ENCODE measurements at places on chromosomes 3 and 15.
A peak's percentile ranks its signal among the peaks of the same experiment; 100 is the strongest.

DNA sequence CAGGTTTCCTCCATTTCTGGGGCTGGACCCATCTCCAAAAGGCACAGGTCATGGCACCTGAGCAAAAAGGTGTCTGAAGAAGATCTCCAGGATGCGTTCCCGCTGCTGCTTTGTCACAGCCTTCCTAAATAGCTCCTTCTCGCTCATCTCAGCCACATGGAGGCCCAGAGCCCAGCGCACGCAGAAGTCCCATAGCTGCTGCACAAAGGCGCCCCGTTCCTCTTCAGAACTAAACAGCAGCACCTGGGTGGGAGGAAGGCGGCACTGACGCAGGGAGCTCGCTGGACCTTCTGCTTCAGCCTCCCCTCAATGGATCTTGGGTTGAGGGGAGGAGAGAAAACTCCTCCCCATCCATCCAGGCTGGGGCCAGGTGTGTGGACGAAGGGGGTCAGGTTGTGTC is 8.4 kb downstream of the DUOX2 start:
- no peak for DNase-seq

- no peak for DNase-seq
Observed at GRCh38 chr3:9173445-9173844, 76.0 kb downstream of the SRGAP3 start.

- no peak for DNase-seq
Observed at GRCh38 chr3:129608087-129608935, 1.8 kb upstream of the PLXND1 start.

DNA sequence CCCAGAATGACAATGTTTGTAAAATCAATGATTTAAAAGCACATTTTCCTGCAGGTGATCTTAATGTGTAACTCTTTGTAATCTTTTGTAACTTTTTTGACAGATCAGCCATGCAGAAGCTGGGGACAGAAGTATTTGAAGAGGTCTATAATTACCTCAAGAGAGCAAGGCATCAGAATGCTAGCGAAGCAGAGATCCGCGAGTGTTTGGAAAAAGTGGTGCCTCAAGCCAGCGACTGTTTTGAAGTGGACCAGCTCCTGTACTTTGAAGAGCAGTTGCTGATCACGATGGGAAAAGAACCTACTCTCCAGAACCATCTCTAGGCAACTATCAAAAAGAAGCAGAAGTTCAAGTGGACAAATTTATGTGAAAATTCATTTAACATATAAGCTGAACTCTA is 32.1 kb upstream of the NUDT16 start:
- DNase-seq, result no peak

GRCh38 chr3:107657971-107658370 is 135.2 kb downstream of the BBX start:
- DNase-seq, result no peak

- DNase-seq, result no peak
Observed at GRCh38 chr3:133469140-133469731, 69.4 kb downstream of the BFSP2 start.

DNA sequence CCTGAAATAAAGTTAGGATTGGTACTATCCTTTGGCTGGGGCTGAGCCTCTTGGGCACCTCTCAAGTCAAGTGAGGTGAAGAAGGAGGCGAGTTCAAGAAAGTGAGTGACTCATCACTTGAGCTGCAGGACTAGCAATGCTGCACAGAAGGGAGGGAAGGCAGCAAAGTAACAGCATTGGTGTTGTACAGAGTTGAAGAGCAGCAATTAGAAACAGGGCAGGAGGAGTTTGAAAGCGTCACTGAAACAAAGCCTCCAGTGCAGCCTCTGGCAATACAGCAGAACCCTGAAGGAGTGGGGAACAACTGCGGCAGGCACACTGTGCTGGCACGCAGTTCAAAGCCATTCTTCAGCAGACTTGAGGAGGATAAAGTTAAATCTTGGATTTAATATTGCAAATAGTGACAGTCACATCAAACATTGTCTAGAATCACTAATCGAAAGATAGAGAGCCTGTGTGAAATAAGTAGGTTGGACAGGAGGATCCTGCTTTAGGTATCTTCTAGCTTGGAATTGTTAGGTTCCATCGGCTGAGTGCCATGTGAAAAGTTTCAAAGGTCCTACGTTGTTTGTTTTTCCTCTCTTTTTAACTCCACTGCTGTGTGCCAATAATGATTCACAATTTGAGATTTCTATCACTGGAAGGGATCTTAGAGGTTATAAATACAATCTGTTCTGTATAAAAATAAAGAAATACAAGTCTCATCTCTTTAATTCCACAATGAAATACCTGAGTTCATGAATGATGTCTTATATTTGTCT is 479.8 kb downstream of the NAALADL2 start:
- DNase-seq, result peak; percentile 18

DNA sequence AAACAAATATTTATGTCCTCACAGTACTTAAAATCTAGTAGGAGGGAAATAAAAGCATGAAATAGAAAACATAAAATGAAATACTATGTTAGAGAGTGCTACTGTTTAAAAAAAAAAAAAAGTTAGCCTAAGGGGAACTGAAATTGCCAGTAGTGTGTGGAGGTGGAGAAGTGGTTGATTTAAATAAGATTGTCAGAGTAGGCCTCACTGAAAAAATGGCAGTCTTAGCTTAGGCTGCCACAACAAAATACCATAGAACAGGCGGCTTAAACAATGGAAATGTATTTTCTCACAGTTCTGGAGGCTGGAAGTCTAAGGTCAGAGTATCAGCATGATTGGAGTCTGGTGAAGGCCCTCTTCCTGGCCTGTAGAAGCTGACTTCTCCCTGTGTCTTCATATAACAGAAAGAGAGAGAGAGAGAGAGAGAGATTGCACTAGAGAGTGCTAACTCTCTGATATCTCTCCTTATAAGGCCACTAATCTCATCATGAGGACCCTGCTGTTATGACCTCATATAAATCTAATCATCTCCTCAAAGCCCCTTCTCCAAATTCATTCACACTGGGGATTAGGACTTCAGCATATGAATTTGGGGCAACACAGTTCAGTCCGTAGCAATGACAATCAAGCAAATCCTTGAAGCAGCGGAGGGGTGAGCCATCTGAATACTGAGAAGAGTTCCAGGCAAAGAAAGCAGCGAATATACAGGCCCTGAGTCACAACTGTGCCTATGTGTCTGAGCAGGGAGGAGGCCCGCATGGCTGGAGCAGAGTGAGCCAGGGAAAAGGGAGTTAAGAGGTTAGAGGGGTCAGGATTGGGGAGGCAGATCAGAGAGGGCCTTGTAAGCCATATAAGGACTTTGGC is 23.6 kb upstream of the LRRC34 start:
- no peak for DNase-seq

DNA sequence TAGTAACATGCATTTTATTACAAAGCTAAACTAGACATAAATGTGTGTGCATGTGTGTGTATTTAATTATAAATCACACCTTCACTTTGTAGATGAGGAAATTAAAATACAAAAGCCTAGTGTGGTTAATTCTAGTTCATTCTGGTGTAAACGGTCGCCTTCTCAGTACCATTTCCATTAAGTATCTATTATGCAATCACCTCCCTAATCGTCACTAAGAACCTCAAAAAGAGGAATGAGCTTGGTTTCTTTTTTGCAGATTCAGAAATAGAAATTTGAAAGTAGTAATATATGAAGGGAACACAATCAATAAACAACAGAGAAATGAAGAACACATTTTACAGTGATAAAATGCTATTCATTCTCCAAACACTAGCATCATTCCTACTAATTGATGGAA is 233.2 kb downstream of the ZBBX start:
- no peak for DNase-seq

DNA sequence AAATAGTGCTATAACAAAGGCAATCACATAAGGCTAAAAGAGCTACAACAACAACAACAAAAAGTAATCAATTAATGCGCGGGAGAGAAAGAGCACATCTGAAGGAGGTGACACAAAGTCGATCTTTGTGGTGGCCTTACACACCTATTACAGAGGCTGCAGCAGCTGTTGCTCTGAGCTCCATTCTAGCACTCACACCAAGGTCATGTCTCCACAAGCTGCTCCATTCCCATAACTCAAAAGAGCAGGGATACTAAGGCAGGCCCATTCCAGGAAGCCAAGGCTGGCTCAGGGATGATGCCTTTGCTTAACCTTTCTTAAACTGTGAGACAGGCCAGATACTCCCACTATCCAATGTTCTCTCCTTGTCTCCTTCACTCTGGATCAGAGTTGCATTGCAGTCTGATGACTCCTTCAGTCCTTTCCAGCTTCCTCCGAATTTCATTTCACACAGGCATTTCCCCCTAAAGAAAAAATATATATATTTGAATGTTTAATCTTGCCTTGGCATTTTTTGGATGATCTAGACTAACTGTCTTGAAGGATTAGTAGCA is 52.7 kb downstream of the SNTN start:
- DNase-seq, result no peak

DNA sequence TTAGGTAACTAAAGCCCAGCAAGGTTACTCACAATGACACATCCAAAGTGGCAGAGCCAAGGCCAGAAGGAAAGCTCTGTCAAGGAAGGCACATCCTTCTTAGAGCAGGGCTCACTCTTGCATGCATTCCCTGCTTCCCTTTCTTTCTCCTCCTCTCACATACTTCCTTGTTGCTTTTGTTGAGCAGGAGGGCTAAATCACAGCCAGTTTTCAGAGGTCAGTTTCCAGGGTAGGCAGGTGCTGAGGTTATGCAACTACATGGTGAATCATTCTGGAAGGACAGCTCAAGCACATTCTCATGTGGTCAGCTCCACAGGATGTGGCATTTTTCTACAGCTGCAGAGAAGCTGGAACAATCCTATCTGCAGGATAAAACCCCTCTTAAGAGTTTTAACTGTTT is 275.6 kb downstream of the ZNF621 start:
- peak; percentile 21 for DNase-seq

- DNase-seq, result no peak
Observed at GRCh38 chr3:42079701-42080452, 11.3 kb upstream of the TRAK1 start.

DNA sequence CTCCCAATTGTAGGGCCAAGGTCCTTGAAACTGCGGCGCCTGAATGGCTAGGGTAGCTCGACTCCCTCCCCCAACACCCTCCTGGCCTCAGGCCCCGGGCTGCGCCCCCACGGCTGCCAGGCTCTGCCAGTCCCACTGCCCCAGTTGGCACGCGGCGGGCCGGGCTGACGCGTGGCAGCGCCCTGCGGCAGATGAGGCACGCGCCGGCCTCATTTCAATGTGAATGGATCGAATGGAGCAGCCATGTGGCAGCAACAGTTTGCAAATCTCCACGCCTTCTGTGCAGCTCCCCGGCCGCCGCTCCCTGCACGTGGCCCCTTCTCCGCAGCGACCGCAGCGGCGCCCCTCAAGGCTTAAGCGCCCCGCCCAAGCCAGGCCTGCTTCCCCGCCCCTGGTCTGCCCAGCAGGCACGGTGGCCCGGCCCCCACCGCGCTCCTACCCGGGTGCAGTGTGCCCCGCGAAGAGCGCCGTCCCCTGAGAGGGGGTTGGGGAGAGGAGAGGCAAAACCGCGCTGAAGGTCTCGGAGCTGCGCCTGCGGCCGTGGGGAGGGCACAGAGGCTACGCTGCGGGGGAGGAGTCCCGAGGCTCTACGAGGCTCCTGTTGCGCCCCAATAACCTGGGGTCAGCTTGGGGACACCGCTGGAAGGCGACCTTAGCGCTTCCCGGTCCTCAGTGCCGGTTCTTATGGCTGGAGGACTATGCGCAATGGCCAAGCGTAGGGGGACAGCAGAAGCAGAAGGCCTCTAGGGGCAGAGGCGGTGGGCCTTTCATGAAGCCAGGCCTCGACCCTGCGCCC is 3.1 kb upstream of the DLL4 start:
- DNase-seq, result no peak

DNA sequence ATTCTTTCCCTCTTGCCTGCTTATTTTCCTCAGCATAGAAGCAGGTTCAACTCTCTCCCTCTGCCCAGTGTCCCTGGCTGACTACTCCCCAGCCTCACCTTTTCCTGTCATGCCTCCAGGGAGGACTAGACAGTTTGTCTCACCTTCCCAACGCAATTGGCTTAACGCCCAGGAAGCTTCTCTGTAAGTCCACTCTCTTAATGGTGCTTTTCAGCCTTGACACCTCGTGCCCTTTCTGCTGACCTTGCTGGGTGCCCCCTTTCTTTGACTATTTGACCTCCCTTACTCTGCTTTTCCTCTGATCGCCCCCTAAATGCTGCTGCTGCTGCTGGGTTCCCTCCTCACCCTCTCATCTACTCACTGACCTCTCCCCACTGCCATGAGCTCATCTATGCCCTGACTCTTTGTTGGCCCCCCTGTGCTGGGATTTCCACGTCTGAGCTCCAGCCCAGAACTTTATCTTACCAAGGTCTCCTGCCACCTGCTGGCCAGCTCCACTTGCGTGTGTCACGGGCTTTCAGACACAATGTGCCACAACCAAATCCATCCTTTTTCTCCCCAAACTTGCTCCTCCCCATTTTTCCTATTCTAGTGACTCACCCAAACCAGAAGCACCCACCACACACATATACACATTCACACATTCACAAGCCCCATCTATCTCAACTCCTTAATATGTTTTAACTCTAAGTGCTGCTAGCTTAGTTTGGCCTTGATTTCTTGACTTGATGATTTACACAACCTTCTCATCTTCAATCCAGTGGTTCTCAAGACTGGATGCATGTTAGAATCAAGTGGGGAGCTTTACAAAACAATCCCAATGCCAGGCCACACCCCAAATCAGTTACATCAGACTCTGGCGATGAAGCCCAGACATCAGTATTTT is 16.6 kb downstream of the EPB42 start:
- DNase-seq, result peak; percentile 68

DNA sequence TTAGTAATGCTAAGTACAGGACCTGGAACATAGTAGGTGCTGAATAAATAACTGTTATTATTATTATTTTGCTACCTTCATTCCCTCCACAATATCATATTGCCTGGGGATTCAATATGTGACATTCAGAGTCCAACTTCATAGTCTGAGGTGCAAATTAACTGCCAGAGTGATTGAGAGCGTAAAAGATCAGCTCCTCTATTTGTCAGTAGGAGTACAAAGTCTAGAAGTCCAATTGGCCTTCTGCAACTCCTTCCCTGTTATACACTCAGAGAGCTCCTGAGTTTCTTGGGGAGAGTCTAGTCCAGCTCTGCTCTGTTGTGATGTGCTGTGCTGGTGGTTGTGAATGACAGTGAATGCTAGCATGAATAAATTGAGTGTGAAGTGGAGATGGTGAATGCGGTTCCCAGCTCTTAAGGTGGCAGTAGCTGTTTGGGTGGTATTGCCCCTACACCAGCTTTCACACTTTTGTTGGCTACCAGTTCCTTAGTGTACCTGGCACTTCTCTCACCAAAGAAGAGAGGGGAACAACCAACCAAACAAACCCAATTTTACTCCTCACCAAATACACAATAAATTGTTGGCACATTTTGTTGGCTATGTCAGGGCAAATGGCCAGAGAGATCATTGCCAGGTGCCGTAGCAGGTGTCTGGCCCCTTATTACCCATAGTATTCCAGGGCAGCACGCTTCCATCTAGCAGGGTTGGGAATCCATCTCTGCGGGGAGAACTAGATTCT is 270.1 kb upstream of the TBL1XR1 start:
- DNase-seq, result no peak

GRCh38 chr3:172476347-172476746 is 28.1 kb upstream of the GHSR start:
- no peak for DNase-seq

GRCh38 chr3:123072564-123072963 is 5.7 kb downstream of the PDIA5 start:
- DNase-seq, result no peak
